Activated T-cell treated with anti-CD3 and anti-CD28 coated beads, Interleukin-2, amount 50 U/mL, for 4 hours (primary cell): ENCODE measurements at places on chromosomes 1 and 21.
A peak's percentile ranks its signal among the peaks of the same experiment; 100 is the strongest.

GRCh38 chr1:88463401-88463985 lies 220.6 kb upstream of the PKN2 start:
- DNase-seq, result no peak

DNA sequence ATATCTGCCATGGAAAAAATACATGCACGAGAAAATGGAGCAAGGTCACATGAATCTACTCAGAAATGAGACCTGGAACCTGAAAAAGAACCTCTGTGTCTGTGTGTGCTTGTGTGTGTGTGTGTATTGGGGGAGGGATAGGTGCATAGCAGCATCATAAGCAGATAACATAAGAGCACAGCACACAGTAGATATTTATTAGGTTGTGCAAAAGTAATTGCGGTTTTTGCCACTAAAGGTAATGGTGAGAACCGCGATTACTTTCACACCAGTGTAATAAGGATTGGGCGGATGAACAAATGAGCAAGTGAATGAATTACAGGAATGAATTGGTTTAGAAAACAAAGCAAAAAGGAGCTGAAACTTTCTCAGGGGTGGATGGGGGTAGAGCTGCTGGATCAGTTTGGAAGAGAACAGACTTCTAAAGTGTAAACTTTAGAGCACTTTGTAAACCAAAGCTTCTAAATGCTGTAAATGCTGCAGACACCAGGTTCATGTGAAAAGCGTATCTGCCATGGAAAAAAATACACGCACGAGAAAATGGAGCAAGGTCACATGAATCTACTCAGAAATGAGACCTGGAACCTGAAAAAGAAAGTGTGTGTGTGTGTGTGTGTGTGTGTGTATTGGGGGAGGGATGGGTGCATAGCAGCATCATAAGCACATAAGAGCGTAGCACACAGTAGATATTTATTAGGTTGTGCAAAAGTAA lies 156.9 kb downstream of the TOMM20 start:
- no peak for DNase-seq

DNA sequence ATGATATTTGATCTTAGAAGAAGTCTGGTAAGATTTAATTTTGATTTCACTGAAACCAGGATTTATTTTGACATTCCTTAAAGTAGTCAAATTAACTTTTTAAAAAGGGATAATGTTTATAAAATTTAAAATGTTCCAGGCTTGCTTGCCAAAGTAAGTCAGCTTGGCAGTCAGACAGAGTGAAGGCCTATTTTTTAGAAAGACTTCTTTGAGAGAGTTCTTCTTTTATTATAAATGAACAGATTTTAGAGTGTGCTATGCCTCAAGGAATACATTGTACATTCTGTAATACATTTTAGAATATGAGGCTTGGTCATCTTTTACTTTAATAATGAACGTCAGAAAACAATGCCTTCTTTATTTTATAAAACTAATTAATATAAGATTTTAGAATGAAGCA lies 138.7 kb downstream of the DISP1 start:
- no peak for DNase-seq

DNA sequence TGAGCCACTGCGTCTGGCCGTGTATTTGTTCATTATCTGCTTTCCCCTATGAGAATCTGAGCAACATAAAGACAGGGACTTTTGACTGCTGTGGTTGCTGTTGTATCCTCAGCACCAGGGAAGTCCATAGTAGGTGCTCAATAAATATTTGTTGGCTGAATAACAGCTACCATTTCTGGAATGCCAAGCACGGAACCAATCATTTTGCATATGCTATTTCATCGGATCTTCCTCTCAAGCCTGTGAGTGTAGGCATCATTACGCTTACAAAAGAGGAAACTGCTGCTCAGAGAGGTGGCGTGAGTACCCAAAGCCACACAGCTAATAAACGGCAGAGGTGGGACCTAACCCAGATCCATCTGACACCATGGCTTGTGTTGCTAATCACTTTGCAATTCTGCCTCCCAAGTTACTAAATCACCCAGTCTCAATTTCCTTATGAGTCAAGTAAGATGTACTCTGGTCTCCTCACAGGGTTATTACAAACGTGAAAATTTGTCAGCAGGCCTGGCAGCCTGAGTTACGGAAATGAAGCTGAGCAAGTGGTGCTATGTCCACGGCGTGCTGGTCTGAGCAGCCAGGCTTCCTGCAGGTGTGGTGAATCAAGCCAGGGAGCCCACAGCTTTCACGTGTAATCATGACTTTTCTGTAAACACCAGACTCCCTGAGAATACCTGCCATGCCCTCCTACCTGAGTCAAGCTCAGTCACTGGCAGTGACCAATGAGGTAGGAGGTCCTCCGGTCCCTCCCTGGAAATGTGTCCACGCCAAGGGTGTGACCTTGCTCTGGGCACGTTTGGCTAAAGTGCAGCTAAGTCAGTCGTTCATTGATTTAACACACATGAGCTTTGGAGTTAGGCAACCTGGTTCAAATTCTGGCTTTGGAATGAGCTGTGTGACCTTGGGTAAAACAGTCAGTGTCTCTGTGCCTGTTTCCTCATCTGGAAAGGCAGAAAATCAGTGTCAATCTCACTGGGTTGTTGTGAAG lies 4.8 kb upstream of the RHCE start:
- no peak for DNase-seq

DNA sequence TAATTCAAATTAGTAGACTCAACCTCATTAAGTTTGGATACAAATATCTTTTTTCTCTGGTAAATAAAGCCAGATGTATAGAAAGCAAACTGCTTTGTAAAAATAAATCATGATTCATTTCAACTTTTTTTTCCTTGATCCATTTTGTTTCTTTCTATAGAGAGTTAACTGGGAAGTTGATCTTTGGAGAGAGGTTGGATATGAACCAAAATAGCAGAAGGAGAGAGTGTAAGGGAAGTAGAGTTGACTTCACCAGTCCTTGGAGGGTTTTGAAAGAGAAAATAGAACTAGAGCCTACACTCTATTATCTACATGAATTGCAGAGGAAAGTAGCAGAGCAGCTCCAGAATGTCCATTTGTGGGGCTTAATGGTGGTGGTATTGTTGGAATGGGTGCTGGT lies 243.8 kb downstream of the ADGRL2 start:
- no peak for DNase-seq

DNA sequence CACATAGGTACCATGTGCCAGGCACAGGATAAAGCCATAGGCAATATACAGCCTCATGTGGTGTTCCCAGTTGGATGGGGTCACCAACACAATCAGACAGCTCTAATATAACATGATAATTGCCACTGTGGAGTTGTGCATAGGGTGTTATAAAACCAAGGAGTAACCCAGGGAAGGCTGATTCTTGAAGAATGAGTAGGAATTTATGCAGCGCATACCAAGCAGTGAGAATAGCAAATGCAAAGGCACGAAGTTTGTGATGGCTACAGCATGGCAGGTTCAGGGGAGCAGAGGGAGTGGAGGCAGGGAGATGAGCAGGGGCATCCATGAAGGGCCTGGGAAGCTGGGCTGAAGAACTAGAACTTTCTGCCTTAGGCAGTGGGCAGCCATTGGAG lies 20.4 kb upstream of the SLC2A1 start:
- no peak for DNase-seq

DNA sequence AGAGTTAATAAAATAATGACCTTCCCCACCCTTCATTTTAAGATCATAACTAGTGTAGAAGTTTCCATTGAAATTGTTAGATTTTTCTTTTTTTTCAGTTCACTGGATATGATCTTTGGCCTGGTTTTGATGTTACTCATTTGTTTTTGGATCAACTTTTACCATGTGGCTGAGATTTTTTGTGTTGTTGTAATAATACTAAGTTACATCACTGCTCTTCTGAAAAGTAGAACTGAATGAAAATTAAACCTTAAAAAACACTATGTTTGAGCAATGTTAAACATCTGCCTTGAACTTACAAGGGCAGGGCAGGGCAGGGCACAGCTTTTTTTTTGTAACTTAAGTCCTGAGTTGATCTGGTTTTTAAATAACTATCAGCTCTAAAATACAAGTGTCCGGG lies 204.8 kb upstream of the ADAMTS5 start:
- DNase-seq, result no peak

DNA sequence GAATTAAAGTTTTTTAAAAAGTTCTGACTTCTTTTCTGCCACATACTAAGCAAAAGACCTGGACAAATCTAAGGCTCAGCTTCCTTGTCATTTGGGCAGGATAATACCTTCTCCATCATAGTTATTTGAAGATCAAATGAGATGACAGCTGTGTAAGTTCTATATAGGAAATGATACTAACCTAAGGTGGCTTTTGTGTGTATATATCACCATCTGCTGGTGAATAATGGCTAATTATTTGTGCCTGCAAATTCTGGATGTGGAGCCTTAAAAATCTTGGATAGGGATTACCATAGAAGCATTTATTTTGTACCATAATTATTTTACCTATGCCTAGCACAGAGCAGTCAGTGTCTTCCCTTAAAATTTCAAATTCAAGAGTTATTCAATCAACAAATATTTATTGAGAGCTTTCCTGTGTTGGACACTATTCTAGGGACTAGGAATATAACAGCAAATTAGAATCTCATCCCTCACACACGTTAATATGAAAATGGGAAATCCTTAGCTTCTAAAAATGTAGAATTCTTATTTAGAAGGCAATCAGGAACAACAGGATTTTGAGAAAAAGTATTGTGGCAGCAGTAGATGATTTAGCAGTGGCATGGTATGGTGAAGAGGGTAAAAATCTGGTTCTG lies 89.8 kb downstream of the TMEM200B start:
- DNase-seq, result no peak

GRCh38 chr1:162026881-162027280 lies 3.2 kb upstream of the OLFML2B start:
- no peak for DNase-seq

DNA sequence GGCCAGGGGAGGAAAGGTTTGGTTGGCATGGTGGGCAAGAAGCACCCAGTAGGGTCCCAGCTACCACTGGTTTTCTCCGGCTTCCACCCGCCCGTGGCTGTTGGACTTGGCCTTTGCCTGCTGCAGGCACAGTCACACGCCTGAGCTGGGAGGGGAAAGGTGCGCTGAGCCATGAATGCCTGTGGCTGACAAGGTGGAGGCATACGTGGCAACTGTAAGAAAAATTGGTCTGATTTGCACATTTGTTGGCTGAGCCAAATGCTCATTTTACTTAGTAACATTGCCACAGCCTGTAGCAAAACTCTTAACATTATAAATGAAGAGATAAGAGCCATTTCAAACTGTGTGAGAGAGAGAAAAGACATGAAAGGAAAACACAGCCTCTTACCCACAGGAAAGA lies 191.6 kb downstream of the PTPRC start:
- DNase-seq, result no peak

DNA sequence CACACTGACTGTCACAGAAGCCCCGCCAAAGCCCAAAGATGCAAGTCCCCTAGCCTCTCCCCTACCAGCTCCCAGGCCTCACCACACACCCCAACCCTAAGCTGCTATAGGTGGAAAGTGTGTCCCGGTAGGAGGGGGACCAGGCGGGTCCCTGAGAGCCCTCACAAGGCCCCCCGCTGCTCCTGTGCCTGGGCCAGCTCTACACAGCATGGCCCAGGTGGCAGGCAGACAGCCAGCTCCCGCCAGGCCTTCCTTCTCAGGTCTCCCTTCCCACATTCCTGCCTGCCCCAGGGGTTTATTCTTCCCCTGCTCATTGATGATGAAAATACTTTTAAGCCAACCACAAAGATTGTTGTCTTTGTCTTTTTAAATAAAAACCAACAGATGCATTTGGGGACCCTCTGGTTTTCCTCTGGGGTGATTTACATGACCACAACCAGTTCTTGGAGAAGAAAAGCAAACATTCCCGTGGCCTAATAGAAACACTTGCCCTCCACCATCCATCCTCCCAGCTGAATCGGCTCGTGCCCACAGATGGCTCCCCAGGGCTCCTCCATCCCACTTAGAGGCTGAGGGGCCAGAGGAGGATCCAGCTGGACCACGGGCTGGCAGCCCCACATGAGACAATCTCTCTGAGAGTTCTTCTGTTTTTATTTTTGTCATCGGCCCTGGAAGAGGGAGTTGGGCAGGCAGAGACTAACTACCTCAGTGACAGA lies 93.1 kb downstream of the DMRTB1 start:
- peak; percentile 1 for DNase-seq

DNA sequence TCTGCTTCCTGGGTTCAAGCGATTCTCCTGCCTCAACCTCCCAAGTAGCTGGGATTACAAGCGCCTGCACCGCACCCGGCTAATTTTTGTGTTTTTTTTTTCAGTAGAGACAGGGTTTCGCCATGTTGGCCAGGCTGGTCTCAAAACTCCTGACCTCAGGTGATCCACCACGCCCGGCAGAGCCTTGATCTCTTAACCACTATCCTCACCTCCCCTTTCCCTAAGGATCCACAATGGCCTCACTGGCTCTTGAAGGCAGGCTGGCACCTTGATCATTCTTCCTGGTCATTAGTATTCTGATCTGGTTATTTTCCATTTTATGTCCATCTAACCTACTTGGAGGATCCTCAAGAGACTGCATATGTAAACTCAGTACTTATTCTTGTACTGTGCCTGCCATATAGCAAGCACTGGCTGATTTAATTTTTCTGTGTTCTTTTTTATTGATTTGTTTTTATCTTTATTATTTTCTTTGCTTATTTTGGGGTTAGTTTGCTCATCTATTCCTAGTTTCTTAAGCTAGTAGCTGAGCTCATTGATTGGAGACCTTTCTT lies 6.3 kb downstream of the RCC1 start:
- no peak for DNase-seq

- DNase-seq, result no peak
These were observed 164.3 kb upstream of the ZC3H12A start for GRCh38 chr1:37310064-37310463.

DNA sequence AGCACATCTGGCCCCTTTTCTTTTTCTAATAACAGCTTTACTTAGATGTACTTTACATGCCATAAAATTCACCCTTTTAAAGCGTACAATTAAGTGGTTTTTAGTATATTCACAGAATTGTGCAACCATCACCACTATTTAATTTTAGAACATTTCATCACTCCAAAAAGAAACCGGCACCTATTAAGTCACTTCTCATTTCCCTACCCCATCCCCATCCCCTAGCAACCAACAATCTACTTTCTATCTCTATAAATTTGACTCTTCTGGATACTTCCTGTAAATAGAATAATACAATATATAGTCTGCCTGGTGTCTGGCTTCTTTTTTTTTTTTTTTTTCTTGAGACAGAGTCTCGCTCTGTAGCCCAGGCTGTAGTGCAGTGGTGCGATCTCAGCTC lies 59.5 kb upstream of the ENAH start:
- DNase-seq, result no peak

GRCh38 chr1:164591858-164592257 lies 32.9 kb downstream of the PBX1 start:
- DNase-seq, result no peak

GRCh38 chr1:162446946-162447345 lies 35.0 kb upstream of the SH2D1B start:
- DNase-seq, result no peak

DNA sequence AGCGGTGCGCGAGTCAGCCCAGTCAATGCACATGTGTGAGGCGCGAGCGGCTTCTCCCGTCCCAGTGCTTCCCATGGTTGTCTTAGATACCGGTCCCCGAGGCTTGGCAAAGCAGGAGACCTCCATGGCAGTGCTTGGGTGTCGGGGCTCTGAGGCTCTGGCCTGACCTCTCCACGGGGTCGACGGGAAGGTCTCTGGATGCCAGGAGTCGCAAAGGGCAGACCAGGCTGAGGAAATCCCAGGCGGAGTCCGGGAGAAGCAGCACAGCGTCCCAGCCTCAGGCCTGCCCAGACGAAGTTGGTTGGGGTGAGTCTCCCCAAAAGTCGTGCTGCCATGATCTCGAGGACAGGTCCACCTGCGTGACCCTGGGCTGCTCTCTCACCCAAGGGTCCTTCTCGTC lies 3881.6 kb downstream of the SRGAP2C start:
- no peak for DNase-seq
